ENCODE measurements at places on chromosomes 5 and 9.

DNA sequence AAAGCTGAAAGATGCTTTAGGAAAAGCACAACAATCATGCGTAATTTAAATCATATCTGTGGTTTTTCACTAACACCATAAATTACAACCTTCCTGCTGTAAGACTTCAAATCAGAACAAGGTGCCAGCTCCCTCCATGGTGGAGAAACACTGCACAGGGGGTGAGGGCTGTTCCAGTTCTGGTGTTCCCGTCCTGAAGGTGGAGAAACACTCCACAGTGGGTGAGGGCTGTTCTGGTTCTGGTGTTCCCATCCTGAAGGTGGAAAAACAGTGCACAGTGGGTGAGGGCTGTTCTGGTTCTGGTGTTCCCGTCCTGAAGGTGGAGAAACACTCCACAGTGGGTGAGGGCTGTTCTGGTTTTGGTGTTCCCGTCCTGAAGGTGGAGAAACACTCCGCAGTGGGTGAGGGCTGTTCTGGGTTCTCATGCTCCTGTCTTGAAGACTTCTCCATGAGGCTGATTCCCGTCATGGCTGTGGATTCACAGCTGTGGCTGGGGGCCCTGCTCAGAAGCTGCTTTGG is 12.9 kb downstream of the PLEKHG4B start:
- no peak for DNase-seq

DNA sequence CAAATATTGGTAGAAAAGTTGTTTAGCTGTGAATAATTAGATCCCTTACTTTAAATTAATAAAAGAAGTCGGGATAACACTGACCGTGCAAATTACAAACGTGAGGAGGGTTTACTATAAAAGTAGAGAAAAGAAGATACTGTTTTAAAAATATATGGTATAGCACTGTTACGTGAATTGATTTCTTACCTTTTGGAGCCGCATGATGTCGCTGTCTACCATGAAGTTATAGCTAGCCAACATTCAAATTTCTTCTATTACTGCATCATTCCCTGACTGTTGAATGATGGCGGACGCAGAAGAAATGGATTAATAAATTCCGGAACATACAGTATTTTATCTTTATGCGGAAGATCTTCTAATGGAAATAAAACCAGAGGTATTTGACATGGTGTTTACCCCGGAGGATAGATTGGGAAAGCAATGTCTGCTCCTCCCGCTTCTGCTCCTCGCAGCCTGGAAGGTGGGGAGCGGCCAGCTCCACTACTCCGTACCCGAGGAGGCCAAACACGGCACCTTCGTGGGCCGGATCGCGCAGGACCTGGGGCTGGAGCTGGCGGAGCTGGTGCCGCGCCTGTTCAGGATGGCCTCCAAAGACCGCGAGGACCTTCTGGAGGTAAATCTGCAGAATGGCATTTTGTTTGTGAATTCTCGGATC is at the start of gene PCDHA6:
Gene PCDHA6 (plus strand): TSS at position 257 of the 658 bp plus-strand sequence. CDS start 132 bp downstream, at position 389.
- no peak for DNase-seq

DNA sequence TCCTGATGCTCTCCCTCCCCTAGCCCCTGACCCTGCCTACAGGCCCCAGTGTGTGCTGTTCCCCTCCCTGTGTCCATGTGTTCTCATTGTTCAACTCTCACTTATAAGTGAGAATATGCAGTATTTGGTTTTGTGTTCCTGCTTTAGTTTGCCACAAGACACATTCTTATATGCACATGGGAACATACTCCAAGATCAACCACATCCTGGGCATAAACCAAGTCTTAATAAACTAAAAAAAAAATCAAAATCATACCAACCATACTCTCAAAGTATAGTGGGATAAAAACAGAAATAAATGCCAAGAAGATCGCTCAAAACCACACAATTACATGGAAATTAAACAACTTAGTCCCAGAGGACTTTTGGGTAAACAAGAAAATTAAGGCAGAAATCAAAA is 11.2 kb upstream of the ZCCHC9 start:
- no peak for DNase-seq

DNA sequence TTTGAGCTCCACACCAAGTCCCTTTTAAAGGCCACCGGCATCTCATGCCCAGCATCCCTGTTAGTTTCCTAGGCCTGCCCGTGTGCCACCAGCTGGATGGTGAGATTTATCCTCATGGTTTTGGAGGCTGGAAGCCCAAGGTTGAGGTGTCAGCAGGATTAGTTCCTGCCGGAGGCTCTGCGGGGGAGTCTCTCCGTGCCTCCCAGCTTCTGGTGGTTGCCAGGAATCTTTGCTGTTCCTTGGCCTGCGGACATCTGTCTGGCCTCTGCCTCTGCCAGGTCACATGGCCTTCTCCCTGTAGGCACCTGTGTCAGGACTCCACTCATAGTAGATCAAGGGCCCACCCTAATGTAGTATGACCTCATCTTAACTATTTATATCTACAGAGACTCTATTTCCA is 45.4 kb downstream of the JADE2 start:
- no peak for DNase-seq

DNA sequence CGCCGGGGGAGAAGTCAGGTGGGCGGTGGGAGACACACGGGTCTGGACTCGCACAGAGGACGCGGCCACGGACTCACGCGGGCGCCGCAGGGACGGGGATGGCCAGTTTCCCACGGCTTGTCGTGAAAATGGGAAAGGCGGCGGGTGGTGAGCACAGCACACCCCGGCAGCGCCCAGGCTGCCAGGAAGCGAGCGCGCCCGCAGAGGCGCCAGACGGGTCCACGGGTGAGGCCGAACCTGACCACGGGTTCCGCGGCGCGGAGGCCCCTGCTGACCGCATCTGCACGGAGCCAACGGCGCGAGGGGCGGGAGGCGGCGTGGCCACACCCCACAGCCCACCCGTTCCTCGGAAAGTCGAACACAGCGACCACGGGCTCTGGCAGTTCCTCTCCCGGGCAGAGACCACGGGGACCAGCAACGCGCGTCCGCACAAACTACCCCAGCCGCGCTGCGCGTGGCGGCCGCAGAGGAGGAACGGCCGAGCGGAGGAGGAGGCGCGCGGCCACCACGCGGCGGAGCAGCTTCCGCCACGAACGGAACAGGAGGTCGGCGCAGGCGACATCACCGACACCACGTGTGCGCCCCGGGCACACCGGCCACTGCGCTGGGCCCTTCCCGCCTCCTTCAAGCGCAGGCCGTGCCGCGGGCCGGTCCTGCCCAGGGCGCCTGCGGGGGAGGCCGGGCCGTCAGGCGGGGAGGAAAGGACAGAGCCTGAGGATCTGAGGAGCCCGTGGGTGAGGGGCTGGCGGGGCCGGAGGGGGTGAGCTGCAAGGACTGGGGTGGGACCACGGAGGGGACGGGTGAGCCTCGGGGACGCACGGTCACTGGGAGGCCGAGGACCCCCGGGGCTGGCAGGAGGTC is 5.6 kb downstream of the EXD3 start:
- DNase-seq = peak; percentile 35

DNA sequence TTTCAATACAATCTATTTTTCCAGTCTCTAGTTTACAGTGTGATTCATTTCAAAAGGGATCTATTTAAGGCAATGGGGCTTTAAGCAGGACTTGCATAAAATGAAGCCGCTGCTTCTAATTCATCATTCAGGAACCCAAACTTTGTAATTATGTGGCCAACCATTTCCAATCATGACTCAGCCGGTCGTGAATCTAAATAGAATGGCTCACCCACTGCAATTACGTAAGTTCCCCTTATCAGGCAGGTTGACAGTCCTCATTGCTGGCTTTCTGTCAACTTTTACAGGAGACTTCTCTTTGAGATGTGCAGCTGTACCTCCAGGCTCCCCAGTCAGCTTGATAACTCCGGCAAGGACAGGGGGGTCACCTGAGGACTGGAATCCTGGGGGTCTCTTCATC is 152.8 kb upstream of the DAP start:
- no peak for DNase-seq

DNA sequence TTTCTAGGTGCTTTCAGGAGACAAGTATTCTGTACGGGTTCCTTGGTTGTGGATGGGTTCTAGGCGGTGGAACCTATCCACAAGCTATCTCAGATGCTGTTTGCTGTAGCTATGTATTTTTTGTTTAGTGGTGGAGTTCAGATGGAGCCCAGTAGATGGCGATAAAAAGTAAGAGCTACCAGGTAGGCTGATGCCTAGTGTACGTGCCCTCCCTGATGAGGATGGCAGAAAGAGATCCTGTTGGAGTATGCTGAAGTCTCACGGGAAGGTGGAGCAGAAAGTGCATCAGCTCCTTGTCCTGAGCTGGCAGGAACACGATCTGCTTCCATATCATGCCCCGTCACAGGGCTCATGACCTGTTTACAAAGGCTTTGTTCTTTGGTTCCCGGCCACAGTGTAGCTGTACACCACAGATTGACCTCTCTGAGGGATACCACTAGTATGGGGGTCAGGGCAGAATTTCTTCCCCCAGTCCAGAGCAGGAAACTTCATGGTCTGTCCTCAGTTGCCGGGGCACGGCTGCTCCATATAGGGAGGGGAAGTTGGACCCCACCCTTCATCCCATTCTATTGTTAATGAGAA is 12.6 kb upstream of the UGT3A2 start:
- peak; percentile 92 for DNase-seq

DNA sequence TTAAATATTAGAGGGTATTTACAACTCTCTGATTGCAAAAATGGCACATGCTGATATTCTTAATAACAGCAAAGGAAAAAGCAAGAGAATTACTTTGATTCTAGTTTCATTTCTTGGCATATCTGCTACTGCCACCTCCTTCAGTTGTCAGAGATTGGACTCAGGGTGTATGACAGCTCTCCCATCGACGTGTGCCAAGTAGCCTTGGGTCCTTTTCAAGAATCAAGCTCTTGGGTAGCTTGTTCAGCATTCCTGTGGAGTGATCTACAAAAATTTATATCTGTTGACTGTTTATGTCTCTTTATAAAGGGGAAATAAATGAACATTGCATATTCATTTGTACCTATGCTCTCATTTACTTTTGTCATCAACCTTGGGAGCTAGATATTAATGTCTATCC is 315.6 kb downstream of the PRR16 start:
- DNase-seq = no peak

- no peak for DNase-seq
Observed at GRCh38 chr5:164364237-164365208, 859.1 kb downstream of the MAT2B start.

GRCh38 chr5:111461934-111462333 is 50.4 kb downstream of the STARD4 start:
- DNase-seq = peak; percentile 10

DNA sequence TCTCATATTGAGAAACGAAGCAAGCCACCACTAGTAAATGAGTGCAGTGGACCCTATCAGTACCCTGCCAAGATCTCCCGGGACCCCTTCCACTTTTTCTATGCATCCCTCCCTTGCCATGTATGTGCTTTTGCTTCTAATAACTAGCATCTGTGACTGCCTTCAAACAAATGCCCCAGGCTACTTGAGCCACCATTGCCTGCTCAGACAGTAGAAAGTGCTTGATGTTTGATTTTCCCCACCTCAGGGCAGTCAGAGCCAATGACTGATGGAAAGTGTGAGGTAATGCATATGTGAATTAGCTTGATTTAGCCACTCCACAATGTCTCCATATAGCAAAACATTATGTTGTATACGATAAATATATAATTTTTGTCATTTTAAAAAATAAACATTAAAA is 797.3 kb upstream of the ACO1 start:
- DNase-seq = no peak

- DNase-seq = no peak
Observed at GRCh38 chr5:135156715-135157404, 122.8 kb upstream of the PITX1 start.

DNA sequence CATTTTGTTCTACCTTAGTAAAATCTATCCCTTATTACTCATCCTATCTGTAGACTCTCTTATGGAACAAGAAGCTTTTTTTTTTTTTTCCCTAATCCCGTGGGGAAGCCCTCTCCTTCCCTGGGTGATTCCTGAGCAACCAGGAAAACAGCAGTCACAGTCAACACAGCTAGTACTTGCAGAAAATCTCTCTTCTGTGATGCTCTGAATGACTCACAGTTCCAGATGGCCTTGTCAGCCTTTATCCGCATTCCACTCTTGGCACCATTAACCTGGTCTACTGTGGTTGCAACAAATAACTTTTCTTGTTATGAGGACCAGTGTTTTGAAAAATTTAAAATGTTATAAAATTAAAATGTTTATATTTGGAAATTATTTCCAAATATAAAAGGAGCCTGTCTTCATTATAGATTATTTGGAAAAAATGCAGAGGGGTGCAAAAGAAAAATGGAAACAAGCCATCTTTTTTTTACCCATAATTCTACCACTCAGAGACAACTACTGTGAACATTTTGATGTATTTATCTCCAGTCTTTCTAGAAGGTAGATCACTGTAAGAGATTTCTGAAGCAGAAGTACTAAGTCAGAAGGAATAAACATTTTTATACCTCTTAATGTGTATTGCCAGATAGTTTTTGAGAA is 486.7 kb downstream of the RAB3C start:
- DNase-seq = no peak

GRCh38 chr9:108213511-108213910 is 642.3 kb downstream of the ACTL7B start:
- no peak for DNase-seq

- DNase-seq = peak; percentile 78
Observed at GRCh38 chr9:30774326-30774725, 1610.1 kb upstream of the ACO1 start.

- no peak for DNase-seq
Observed at GRCh38 chr9:125811002-125811401, 63.8 kb downstream of the PBX3 start.

DNA sequence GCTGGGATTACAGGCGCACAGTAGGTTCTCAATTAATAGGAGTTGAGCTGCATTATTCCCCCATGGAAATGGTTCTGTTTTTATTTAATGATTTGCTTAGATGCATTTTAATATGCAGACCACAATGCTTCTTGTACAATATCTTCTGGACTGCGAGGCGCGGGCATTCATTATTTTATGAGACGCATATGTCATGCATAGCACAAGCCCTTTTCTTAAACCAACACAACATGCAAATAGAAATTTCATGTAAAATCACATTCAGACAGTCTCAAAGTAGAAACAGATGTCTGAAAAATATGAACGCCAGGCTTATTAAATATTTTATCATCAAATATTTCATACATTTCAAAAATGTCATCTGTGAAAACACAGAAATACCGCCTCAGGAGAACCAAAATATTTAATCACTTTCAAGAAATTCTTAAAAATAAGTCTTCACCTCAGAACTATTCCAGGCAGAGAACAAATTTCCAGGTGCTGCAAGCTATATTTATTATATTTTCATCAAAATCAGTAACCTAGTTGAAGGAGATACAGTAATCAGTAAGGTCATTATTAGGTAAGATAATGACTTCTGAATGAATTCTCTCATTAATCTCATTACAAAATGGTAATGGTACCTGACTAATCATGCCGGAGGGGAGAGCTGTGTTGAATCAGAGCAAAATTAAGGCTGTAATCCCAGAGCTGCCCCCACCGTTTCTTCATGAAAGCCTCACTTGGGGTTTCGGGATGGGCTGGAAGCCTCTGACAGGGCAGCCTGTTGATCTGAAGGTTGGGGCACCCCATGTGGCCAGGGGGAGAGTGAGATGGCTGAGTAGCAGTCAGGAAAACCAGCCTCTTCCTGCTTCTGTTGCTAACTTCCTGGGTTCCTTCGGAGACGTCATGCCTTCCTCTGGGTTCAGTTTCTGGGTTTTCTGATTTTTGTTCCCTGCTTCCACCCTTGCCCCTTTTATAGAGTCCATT is 133.9 kb upstream of the ZNF618 start:
- DNase-seq = peak; percentile 50

GRCh38 chr5:170338933-170339779 is 41.6 kb upstream of the LCP2 start:
- peak; percentile 65 for DNase-seq
